ENCODE measurements at places on chromosomes 3 and 15.

DNA sequence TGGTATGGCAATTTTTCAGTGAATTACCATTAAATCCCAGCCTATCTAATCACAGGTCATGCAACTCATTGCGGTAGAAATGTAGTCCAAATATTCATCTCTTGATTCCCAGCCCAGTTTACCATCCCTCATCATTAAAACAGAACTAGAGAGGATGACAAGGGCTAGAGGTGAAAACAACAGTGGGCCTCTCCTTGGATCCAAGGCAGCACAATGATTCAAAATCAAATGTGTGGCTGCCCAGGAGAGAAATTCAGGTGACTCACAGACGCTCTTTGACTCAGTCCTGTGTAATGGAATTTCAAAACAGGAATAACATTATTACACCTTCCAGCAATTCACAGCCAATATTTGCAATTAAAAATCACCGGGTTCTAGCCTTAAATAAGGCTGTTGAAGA lies 246.5 kb downstream of the TBL1XR1 start:
- no peak for DNase-seq

DNA sequence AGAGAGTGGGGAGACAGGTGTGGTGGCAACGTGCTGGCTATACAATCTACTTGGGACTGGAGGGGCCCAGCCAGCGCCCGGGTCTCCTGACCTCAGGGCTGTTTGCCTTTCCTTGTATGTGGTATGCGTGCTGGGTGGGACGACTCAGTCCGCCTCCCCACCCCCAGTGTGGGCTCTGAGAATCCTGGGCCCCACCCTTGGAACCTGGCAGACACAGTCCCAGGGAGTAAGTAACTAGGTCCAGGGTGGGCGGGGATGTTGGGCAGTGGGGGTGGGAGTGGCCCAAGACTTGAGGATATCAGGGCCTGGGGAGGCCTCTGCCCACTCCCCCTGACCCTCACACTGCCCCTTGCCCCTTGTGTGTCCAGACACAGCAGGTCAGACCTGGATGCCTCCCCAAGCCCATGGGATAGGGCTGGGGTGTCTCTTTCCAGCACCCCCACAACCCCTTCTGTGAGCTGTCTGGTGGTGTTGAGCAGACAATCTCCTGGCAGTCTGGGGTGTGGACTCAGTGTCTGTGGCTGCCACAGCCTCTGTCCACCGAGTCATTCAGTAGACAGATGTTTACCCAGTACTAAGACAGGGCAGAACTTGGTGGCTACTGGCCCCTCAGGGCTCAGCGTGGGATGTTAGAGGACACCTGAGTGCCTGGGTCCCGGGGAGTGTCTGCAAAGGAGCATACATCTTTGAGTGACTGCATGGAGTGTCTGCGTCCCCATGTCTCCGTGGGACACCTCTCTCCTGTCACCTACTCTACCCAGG lies 1.3 kb downstream of the CHST13 start:
- DNase-seq: no peak

- DNase-seq: no peak
These were observed 345.0 kb downstream of the ZNF385D start for GRCh38 chr3:21405671-21406667.

DNA sequence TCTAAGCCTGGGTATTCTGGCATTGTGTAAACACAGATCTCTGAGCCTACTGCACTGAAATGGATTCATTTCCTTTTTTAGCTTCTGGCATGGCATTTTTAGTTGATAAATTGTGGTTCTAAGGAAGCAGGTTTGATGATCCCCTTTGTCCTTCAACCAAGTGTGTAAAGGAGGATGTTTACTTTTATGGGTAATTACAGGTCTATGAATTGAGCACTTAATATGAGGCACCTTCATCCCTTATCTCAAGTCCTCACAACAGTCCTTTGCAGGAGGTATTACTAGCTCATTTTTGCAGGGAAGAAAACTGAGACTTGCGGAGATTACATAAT lies 30.8 kb upstream of the ZBTB38 start:
- no peak for DNase-seq

- peak; percentile 56 for DNase-seq
These were observed 124.3 kb downstream of the CHSY1 start for GRCh38 chr15:101127506-101128076.

All from right kidney (tissue), 9 donors.